Activated CD8-positive, alpha-beta memory T cell treated with anti-CD3 and anti-CD28 coated beads for 1 hour (primary cell): ENCODE measurements at places on chromosomes 7 and 10.

DNA sequence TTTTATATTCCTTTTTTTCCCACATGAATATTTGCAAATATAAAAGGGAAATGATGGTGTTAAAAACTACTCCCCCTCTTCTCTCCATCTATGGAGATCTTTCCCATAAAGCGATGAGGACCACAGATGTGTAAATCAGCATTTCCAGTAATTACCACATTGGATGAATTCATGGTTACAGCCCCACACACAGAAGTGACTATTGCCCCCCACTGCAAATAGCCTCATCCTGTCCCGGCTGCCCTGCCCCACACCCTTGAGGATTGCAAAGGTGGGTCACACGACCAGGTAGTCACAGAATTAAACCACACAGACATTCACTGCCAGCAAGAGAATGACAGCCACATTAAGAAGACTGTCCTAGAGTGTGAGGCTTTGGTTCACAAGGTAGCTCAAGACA is 145.1 kb downstream of the DOCK4 start:
- DNase-seq: no peak

- DNase-seq: no peak
These were observed 6.6 kb upstream of the SERPINE1 start for GRCh38 chr7:101120315-101120714.

- DNase-seq: no peak
These were observed 133.8 kb upstream of the MEOX2 start for GRCh38 chr7:15820319-15820718.

GRCh38 chr7:5296611-5297226 is 14.0 kb downstream of the SLC29A4 start:
- peak; percentile 63 for DNase-seq

- DNase-seq: no peak
These were observed 125.7 kb upstream of the MTPN start for GRCh38 chr7:136102881-136103280.

DNA sequence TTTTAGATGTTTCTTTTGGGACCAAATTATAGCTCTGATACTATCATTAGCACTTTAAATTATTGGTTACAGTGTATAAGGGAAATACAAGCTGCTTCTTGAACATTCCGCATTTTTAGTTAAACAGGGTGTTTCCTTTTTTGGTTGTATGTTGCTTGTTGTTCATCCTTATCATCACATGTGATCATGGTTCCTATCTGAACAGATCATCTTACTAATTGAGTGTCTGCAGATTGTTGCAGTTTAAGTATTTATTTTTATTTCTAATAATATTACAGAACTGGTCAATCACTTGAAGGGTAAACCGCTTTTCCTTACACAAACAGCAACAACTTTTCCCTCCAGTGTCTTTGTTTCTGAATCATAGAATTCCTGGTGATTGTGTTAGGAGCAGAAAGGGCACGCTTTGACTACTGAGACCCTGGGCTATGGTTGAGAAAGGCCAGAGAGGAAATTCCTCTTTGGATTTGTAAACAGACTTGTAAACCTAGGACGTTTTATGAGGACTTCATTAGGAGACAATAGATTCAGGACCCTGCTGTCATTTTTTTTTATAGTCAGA is 37.2 kb downstream of the CHN2 start:
- DNase-seq: no peak

GRCh38 chr7:64625114-64626082 is 40.5 kb upstream of the ZNF107 start:
- no peak for DNase-seq

GRCh38 chr7:118590107-118590506 is 365.6 kb downstream of the ANKRD7 start:
- no peak for DNase-seq

- DNase-seq: no peak
These were observed 217.2 kb downstream of the REEP3 start for GRCh38 chr10:63738410-63738809.

DNA sequence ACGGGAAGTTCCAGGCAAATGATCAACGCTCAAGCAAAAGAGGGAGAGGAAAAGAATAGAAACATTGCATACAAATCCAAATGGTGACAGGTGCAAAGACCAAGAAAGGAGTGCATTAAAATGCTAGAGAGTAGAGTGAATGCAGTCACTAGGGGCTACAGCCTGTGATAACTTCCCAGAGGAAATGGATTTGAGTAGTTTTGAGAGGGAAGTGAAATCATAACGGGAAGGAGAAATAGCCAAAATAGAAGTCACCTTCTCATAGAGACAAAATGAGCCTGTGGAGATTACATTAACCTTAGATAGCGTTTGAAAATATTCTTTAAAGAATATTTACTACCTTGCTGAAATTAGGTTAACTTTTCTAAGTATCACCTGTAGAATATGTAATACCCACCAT is 26.5 kb downstream of the NUP42 start:
- no peak for DNase-seq

DNA sequence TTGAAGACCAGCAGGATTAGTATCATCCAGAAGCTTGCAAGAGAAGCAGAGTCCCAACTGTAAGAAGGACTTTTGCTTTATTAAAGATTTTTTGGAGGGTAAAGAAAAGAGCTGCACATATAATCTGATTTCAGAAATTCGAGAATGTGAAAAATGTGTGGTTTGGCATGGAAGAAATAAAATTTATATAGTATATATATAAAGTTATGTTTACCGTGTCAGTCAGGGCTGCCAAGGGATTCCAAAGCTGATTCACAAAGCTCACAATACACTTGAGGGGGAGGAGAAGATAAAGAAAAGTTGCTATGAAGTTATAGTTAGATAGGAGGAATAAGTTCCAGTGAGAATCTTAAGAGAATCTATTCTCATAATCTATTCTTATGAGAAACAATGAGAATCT is 231.8 kb upstream of the CACNA2D1 start:
- no peak for DNase-seq

DNA sequence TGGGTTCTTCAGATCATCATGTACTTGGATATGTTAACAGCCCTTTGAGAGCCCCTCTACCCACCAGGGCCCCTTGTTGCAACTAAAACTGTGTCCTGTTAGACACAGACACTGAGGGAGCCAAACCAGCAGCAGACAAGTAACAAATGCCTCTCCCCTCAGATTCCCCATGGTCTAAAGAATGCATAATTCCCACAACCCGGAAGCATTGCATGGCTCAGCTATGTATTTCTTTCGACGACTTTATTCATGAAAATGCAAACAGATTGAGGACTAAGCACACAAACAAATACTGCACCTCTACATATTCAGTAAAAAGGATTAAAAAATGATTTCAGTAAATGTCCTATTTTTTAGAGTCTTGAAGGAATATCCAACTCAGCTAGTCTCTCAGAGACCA is 70.1 kb upstream of the HECW1 start:
- no peak for DNase-seq

GRCh38 chr10:61542596-61542995 is 89.4 kb upstream of the TMEM26 start:
- DNase-seq: no peak

DNA sequence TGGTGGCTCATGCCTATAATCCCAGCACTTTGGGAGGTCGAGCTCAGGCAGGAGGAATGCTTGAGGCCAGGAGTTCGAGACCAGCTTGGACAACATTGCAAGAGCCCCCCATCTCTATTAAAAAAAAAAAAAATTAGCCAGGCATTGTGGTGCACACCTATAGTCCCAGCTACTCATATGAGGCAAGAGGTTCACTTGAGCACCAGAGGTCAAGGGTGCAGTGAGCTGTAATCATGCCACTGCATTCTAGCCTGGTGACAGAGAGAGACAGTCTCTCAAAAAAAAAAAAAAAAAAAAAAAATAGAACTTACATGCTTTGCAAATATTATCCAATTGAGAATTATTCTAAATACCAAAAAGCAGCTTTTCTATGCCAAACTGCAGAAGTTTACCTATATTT is 11.0 kb downstream of the KIN start:
- DNase-seq: no peak

GRCh38 chr10:5645375-5645774 is 21.0 kb downstream of the ASB13 start:
- DNase-seq: no peak

DNA sequence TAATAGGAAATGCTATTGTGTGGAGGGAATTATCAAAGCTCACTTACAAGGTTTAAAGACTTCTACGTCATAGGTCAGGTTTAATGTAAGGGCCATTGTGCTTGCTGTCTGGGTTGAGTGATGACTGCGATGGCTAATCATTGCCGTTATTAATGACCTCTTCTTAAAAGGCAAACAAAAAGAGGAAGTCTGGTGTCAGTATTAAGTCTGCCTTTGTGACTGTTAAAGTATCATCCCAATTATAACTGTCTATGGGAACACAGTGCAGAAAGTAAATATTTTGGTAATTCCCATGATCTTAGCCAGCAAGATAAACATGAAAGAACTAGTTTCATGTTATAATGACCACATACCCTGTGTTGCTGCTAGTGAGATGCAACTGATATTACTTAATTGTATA is 382.4 kb downstream of the BBS9 start:
- DNase-seq: no peak

DNA sequence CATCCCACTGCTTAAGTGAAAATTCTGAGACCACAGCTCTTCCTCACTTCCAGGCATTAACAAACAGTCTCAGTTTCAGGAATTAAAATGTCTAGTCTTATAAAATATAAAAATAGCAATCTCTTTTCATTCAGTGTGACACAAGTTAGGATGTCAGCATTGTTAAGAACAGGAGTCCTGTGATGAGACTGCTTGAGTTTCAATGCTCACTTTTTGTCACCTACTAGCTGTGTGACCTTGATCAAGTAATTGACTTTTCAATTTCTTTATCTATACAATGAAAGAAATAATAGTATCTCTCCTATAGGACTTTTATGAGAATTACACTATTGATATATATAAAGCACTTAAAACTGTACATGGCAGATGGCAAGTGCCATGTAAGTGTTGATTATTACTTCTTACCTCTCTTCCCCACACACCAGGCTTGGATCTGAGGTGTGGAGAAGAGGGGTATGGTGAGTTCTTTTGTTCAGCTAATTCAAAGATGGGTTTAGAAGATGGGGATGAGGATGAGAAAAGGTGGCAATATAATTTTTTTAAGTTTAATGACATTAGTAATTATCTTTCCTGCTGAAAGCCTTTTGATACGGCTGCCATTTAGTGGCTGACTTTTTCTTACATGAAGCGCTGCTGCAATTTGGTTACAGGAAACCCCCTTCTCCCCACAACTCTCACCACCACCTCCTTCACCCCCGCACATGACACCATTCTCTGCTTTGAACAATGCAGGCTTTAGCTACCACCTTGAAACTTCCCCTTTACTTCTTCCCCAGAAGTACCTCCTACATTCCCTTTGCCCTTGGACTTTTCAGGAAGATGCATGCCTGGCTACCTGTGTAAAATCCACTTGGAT is 20.8 kb upstream of the HYAL4 start:
- no peak for DNase-seq

DNA sequence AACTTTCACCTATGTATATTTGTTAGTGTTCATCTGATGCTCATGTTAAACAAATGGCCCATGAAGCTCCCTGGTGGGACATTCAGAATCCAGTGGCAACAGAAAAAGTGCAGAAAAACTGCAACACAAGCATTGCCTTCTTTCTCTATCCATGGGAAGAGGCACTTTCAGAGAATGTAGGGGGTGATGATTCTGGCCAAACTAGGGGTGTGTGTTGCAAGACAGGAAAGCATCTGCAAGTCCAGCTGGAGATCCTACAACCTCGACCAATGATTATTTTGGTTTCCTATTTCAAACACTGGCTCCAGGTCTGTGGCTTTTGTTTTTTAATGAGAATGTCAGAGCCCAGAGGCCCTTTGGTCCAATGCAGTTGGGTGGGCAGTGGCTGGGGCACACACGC is 198.7 kb downstream of the CXCL12 start:
- DNase-seq: no peak

DNA sequence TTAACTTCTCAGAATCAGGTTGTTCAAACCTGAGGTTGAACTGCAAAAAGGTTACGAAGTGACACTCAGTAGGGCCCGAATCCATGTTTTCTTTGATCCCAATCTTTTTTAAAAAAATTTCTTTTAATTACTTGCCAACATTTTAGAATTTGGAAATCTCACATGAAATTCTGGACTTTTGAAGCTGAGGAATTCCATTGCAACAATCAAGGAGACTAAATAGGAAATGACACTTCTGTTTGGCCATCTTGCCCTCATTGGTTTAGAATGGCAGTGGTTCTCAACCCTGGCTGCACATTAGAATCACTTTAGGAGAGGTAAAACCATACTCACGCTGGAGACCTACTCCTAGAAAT is 471 bp upstream of the TOMM7 start:
- DNase-seq: no peak

DNA sequence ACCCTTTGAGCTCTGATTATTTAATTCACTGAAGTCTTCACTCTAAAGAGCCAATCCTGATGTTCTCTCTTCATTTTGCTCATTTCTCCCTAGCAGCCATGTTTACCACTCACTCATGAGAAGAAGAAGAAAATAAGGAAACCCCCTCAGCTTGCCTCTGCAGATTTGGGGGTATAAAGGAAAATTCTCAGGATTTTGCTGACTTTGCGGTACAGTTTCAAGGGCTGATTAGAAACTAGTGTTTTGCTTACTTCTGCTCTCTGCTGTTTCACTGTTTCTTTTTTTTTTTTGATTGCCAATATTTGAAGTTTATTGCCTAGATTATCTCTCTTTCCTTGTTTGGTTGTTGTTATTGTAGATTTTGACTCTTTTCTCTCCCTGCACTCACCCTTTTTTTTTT is 23.4 kb downstream of the PCBD1 start:
- DNase-seq: no peak

GRCh38 chr10:105793071-105793470 is 1152.0 kb downstream of the SORCS3 start:
- DNase-seq: no peak

- no peak for DNase-seq
These were observed 4.7 kb downstream of the COPS6 start for GRCh38 chr7:100093498-100093897.

DNA sequence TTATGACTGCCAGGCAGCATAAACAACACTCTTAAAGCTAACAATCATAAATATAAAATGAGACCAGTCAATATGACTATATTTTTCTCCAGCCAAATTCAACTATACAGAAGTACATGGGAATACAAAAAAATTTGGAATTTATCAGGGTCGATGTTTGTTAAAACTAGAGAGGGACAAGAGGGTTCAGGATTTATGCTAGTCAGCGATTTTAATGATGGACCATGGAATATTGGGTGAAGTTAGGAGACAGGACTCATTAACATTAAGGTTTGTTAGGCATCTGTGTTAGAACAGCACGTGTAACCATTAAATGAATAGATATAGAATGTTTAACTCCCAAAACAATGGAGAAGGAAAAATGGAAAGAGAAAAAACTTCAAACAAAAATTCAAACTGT is 146.2 kb downstream of the SEM1 start:
- DNase-seq: no peak

GRCh38 chr7:8260871-8261694 is 884 bp downstream of the ICA1 start:
- DNase-seq: no peak
